ENCODE measurements at places on chromosomes 6 and 20.
A peak's percentile ranks its signal among the peaks of the same experiment; 100 is the strongest.

DNA sequence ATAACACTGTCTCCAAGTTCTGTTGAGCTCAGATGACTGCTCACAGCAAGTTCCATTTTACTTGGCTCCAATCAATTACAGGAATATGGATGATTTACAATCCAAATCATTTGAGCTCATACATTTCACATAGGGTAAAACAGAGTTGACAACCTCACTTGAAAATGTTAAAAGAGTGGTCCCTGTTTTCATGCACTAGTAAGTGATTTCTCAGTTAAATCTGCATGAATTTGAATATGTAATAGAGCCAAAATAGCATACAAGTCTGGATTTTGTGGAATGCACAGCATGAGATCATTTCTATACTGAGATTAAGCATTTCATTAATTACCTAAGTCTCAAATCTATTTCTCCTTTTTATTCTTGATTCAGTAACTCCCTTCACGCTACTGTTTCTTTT lies 217.6 kb downstream of the SIM1 start:
- DNase-seq, result no peak

GRCh38 chr20:51966296-51966971 lies 164.1 kb upstream of the SALL4 start:
- DNase-seq, result peak; percentile 76

GRCh38 chr6:168815229-168815628 lies 374.2 kb downstream of the SMOC2 start:
- DNase-seq, result no peak

DNA sequence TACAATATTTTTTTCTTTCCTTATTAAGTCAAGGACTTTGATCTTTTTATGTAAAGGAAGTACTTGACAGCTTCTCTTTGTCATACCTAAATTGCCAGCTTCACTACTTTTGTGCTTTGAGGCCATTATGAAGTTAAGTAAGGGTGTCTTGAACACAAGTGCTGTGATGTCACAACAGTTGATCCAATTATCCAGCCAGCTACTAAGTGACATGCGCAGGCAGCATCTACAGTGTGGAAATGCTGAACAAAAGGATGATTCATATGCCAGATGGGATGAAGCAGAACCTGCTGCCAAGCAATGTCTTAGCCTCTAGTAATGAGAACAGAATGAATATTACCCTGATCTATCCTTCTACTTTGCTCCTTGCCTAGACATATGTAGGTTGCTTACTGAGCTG lies 68.3 kb upstream of the TMEM244 start:
- peak; percentile 73 for DNase-seq

- no peak for DNase-seq
Observed at GRCh38 chr6:158619922-158620801, 24.4 kb downstream of the DYNLT1 start.

- no peak for DNase-seq
Observed at GRCh38 chr20:34771680-34772081, 53.8 kb downstream of the NCOA6 start.

DNA sequence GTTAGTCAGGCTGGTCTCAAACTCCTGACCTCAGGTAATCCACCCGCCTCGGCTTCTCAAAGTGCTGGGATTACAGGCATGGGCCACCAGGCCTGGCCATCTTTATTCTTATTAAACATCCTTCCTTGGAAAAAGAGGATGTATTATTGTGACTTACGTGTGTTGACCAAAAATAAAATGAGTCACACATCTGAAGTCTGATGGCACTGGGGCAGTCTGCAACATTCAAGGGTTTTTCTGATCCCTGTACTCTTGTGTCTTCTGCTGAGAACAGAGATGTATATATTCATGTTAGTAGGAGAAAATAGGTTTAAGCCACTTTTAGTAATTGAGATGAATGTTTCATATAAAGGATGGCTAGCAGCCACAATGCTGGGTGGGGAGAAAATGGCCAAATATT lies 129.9 kb upstream of the RIPOR2 start:
- no peak for DNase-seq

DNA sequence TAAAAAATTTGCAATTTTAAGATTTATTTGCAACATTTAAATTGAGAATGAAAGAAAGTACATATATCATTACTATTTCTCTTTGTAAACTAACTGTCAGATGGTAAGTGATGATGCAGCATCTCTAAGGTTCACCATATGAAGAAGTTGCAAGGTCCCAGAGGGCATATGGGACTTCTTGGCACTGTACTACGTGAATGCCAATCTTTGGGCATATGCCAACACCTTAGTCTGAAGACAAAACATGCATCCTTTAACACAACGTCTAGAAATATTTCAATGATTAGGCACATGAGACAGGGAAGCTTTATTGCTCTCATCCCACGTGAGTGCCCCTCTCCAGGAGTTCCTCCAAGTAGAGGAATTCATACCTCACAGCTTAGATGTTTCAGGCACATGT lies 66.8 kb downstream of the CDK19 start:
- DNase-seq, result no peak

DNA sequence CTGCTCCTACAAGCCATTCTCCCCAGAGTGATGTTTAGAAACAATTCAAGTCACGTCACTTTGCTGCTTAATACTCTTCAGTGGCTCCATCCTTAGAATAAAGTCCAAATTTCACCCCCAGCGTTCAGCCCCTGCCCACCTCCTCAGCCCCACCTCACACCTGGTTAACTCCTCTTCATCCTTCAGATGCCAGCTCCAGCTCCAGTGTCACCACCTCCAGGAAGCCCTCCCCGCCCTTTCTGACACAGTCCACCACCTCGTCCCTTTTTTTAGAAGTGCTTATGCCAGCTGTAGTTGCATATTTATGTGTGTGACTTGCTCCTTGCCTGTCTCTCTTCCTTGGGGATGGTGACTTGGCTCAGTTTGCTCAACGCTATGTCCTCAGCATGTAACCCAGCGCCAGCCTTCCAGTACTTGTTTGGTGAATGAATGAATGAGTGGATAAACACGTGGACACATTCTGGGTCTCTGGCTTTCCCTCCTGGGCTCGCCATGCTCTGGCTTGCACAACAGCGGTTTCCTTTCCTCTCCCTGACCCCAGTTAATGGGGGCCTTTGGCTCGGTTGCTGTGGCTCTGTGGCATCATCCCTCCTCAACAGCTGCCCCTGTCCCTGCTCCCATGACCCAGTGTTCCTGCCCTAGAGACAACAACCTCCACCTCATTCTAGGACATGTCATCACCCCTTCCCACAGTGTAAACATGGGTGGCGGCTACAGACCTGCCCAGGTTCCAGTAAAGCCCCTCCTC lies 3.7 kb upstream of the IP6K3 start:
- no peak for DNase-seq

- peak; percentile 83 for DNase-seq
Observed at GRCh38 chr6:155174576-155175211, 89.1 kb upstream of the CLDN20 start.

DNA sequence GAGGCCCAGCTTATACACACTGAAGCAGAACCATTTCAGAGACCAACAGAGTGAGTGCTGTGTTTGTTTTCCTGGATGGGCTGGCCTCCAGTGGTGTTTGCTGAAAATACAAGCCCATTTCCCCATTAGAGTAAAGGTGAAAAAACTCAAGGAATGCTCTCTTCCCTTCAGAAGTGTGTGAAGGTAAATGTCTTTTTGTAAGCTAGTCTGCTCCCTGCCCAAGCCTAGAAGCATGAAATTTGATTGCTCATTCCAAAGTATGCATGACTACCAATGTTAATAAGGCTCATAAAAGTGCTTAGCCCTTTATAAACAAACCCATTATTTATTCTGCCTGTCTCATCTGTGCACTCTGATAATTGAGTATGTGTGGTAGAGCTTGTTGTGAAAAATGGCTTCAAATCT lies 59.1 kb downstream of the ADGRF1 start:
- no peak for DNase-seq

- DNase-seq, result no peak
Observed at GRCh38 chr6:85498596-85499258, 48.8 kb downstream of the NT5E start.

GRCh38 chr6:25301362-25301761 lies 22.2 kb downstream of the CARMIL1 start:
- no peak for DNase-seq

DNA sequence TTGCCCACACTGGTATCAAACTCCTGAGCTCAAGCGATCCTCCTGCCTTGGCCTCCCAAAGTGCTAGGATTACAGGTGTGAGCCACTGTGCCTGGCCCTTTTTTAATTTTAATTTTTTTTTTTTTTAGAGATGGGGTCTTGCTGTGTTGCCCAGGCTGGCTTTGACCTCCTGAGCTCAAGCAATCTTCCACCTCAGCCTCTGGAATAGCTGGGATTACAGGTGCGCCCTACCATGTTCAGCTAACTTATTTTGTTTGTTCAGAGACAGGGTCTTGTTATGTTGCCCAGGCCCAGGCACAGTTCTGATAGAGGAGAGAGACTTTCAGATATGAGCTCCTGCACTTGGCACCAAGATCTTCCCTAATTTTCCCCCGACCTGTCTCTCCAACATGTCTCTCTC lies 8.1 kb downstream of the PSORS1C2 start:
- DNase-seq, result no peak

GRCh38 chr6:19789100-19789803 lies 47.9 kb upstream of the ID4 start:
- peak; percentile 40 for DNase-seq

DNA sequence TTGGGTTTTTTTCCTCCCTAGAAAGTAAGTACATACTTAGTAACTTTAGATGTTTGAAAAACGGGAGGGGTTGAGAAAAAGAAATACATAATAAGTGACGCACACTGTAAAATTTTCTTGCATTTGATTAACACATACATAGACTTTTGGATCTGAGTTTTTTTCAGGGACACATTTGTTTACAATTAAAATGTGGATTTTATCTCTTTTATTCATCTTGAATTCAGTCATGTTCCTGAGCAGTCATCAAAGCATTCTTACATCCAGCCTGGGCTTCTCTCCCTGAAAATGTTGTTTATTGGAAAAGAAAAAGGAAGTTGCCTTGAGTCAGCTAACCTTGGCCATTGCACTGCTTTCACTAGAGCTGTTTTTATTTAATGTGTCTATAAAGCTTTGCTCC lies 8.7 kb upstream of the RPP40 start:
- no peak for DNase-seq
